Kasumi-1 (cell line): ENCODE measurements at places on chromosomes 11 and 22.
A peak's percentile ranks its signal among the peaks of the same experiment; 100 is the strongest.

DNA sequence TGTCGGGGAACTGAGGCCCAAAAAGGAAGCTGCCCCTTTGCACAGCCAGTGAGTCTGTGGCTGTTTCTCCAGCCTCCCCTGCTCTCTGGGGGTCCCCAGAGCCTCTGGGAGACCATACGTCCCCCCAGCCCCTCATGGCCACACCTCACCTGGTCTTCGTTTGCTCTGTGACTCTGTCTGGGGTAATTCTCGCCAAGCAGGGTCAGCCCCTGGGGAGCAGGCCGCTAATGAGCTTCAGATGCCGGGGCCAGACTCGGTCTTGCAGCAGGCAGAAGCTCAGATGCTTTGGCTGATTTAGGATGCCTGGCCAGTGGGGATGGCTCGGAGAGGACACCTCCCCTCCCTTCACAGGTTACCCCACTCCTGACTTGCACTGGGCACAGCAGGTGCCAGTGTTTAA, 24.1 kb upstream of the WNT11 start:
- no peak for DNase-seq

GRCh38 chr11:129280027-129280811, 88.1 kb upstream of the ARHGAP32 start:
- peak; percentile 40 for DNase-seq

DNA sequence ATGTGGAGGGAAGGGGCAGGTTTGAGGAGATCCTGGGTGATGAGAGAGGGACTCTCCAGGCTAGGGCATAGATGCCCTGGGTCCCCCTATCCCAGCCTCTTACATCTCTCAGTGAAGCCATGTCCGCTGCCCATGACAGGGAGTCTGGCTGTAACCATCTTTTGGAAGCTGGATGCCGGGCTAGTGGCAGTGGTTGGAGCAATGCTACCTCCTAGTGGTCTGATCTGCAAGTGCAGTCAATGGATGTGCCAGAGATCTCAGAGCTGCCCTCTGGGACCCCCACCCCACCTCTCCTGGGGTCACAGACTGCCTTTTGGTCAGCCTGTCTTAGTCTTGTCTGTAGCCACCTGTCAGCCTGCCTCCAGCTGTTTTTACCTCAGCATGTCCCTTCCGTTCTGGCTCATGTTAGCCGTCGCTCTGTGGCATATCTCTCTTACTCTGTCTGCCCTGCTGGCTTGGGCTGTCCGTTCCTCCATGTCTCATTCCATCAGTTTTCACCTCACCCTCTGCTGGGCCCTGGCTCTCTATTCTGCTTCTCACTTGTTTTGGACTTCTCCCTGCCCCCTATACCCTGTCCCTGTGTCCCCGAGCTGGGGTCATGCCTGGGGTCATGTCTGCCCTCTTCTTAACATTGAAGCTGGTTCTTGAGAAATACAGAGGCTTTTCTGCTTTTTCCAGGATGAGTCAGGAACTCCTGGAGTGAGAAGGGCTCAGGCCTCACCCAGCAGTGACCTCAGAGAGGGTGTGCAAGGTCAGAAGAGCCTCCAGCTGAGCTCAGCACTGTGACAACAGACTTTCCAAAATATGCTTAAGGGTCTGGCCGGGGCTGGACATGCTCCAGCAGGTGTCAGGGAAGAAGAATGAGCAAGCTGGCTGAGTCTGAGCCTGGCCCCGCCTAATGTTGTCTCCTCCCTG, 52.0 kb upstream of the THY1 start:
- peak; percentile 51 for DNase-seq

GRCh38 chr22:30830907-30831306, 136.2 kb downstream of the OSBP2 start:
- DNase-seq, result no peak

DNA sequence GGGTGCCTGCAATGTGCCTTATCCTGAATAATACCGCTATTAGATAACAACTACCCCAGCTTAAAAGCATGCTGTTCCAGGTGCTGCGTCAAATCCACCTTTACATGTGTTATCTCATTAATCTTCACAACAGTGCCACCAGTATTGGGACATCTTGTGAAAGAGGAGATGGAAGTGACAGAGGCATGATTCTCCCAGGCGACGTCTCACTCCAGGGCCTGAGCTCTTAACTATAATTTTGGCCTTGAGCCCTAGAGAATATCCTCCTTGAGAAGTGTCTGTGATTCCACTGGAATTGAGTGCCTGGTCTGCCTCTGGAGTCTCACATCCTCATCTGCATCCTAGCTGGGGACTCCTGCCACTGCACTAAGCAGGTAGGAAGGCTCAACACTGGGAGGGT, 43.8 kb downstream of the RPL27A start:
- DNase-seq, result no peak

DNA sequence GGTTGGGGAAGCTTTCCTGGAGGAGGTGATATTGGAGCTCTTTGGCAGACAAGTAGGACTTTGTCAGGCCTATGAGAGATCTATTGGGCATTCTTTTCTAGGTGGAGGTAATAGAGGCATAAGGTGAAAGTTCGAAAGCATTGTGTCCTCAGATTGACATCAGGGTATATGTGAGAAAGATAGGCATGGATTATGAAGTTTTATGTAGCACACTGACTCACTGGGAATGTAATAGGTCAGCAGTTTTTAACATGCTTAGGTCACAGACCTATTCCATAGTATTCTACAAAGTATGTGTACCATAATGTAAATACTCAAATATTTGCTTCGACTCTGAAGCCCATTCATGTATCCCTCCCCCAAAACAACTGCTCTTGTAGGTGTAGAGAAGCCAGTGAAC, 11.8 kb downstream of the HIKESHI start:
- DNase-seq, result no peak

DNA sequence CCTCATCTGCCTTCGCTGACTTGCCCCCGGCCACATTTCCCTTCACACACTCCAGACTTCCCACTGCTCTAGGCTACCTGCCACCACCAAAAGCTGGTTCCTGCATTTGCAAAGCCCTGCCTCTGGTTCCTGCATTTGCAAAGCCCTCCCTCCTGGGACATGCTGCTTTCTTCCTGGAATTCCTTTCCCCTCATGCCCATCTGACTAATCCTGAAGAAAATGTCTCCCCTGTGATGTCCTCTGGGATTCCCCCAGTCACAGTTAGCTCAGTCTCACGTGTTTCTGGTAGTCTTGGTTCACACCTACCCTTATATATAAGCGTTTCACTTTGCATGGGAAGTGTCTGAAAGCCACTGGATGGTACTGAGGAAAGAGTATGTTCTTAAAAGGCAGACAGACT, 206.9 kb downstream of the DBX1 start:
- DNase-seq, result no peak

DNA sequence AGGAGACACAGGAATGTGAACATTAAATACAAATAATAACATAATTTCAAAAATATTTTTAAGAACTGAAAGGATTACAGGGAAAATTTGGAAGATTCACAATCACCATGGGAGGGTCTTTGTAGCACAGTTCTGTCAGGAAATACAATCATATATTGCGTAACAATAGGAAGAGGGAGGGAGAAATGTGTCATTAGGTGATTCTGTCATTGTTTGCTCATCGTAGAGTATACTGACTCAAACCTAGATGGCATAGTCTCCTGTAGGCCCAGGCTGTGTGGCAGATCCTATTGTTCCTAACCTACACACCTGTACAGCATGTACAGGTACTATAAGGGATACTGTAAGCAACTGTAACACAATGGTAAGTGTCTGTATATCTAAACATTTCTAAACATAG, 330.4 kb downstream of the BRD1 start:
- peak; percentile 8 for DNase-seq

- no peak for DNase-seq
These were observed 426.8 kb downstream of the TBC1D22A start for GRCh38 chr22:47189056-47189916.

- DNase-seq, result no peak
These were observed 14.7 kb upstream of the ARHGAP8 start for GRCh38 chr22:44737406-44738346.

DNA sequence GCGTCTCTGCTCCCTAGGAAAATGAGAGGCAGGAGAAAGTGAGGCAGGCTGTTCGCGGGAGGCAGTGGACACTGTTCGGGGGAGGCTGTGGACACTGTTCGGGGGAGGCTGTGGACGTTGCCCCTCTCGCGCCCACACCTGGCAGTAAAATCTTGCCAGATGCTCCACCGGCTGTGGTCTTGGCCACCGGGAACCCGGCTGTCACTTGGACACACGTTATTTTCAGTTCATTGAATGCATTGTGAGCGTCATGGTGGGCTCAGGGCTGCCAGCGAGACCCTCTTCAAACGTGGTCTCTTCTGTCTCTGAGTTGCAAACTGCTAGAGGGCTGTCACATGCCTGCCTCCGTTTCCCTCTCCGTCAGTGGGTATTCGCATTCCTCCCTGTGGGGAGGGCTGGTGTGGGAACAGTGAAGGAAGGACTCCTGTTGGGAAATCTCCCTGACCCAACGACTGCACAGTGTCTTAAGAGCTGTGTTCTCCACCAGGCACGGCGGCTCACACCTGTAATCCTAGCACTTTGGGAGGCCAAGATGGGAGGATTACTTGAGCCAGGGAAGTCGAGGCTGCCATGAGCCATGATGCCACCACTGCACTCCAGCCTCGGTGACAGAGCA, 1.4 kb downstream of the PRR5 start:
- DNase-seq, result no peak

DNA sequence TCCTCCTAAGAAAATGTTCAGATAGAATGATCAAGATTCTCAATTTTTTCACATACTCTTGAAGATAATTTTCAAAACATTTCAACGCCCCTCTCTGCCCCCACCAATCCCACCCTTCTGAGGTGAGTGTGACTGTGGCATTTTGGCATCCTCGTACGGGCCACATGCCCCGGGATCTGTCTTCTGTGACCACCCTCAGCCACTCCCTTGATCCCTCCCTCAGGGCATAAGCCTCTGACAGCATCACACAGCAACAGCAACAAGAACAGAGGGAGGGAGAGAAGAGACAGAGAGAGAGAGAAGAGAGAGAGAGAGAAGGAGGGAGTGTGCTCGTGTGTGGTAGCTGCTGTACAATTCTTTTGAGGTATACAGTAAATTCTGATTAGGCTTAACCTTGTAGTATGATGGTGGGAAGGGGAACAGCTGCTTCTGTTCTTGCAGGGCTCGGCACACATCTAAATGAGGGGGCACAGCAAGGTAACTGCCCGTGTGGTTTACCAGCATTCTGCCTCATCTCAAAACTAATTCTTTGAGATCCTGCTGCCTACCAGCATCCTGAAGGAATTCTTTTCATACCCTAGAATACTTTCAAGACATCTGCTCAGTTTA, 21.4 kb downstream of the SCUBE2 start:
- no peak for DNase-seq

GRCh38 chr11:69310934-69311766, 17.2 kb downstream of the MYEOV start:
- no peak for DNase-seq

DNA sequence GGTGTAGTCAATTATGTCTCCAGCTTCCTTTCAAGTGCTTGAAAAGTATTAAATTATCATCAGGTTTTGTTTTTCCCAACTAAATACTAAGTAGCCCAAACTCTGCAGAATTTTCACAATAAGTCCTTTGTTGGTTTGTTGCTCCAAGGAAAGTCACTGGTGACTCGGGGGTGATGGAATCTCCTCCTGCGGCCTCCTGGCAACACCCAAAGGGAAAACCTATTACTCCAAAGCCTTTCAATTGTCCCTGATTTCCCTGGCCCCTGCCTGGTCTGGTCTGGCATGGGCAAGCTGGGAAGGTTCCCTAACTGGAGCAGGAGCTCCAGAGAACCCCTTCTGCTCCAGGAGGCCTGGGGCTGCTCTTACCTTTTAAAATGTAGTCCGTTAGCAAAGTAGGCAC, 47.9 kb downstream of the FEZ1 start:
- no peak for DNase-seq
